G401 (cell line): ENCODE measurements at places on chromosomes 3 and 15.

GRCh38 chr3:128723477-128723876, 2.5 kb upstream of the RAB7A start:
- DNase-seq, result no peak

- DNase-seq, result peak; percentile 57
Observed at GRCh38 chr15:64379216-64379960, 1.9 kb downstream of the PCLAF start.

GRCh38 chr15:69410248-69410874, 3.8 kb upstream of the KIF23 start:
- peak; percentile 73 for DNase-seq

DNA sequence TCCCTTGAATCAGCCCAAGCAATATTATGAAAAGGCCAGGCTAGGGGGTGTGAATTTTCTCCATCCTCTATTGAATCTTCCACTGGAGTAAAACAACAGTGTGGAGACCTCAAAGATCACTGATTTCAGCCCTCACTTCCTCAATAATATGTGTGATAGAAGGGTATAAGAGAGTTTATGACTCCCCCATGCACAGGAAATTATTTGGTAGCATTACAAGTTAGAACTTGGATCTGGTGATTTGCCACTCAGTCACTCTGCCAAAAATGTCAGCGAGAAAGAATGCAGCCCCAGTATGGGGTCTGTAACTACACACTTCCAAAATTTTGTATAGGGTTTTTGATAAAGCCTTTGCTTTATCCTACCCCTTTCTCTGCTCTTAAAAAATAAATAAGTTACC, 81.0 kb upstream of the KCNMB2 start:
- DNase-seq, result no peak

DNA sequence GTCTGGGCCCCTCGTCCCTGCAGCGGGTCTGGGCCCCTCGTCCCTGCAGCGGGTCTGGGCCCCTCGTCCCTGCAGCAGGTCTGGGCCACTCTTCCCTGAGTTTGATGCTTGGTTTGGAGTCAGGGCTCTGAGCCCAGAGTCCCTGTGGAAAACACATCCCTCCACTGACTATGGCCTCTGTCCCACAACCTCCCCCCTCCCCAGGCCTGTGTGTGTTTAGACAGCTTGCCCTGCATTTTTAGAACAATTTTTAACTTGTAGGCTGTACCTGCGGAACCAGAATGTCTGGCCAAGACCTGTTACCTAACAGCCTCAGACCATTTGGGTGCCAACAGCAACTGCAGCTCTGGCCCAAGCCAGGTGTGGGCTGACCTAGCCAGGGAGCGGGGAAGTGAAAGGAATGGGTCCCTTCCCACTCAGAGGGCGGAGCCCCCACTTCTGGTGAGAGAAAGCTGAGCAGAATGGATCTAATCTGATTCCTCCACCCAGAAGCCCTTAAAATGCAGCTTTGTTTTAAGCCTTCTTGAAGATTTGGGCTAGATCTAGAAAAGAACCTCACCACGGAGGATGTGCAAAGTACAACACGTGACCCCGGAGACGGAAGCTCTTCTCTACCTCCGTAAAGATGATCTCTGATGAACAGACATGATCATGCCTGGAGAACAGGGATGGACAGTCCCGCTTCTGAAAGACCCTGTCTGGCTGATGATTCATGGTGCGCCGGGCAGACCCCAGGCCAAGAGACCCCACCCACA, 60.5 kb upstream of the TFRC start:
- no peak for DNase-seq

- no peak for DNase-seq
Observed at GRCh38 chr15:52143873-52144272, 31.3 kb upstream of the BCL2L10 start.

DNA sequence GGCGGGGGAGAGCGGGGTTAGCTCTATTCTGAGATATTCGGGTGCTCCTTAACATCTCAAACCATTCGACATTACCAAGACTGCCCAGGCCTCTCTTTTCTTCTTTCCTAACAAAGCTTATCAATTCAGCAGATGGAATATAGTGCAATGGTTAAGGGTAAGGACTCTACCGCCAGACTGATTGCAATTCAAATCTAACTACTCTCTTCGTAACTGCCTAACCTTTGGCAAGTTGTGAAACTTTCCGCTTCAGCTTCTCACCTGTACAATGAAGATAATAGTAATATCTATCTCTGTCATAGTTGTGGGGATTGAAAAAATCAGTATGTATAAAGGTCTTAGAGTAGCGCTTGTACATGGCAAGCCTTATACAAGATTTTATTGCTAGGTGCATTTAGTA, 972 bp downstream of the UBA5 start:
- peak; percentile 19 for DNase-seq

DNA sequence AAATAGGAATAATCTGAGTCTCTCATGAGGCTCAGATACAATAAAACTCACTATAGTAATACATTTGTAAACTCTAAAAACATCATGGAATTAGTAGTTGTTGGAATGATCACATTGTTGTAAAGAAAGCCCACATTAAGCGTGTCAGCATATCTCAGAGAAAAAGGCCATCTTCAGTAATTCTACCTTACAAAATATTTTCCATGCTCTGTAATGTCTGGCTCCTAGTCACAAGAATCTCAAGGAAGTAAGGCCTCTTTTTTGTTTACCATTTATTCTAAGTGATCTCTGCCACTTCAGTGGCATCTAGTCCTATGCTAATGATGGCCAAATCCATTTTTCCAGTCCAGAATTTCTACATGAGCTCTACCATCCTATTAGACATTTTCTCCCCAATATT, 240.2 kb upstream of the ZNF717 start:
- no peak for DNase-seq

DNA sequence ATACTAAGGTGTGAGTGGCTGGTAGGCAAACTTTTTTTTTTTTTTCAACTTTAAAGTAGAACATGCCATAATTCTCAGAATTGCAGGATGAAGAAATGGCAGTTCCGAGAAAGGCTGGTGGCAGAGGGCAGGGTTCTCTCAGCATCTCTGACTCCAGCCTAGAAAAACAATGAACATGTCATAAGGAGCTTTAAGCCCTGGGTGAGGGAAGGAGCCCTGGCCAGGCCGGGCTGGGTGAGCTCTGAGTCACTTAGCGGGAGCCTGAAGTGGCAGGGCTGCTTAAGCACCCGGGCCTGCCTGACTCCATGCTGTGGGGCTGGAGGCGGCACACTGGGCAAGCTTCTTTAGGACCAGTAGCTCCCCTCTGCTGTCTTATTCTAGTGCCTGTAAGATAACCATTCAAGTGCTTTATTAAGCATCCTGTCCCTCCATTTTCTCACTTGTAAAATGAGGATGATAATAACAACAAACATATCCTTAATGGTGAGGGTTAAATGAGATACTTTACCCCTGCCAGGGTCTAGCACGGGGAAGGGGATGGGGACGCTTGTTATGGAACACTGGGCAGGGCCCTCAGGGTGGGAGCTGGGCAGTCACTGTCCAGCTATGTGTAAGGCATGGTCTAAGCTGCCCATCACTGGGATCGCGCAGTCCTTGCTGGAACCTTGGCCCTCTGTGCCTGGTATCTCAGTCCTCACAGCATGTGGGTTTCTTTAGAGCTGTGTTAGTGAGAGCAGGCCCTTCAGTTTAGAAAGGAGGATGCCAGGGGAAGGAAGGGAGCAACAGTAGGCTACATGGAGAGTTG, 18.4 kb downstream of the SMAD6 start:
- no peak for DNase-seq

GRCh38 chr3:57958642-57959422, 49.4 kb upstream of the FLNB start:
- DNase-seq, result no peak

- DNase-seq, result no peak
Observed at GRCh38 chr15:72751751-72752455, 31.7 kb downstream of the ADPGK start.

- no peak for DNase-seq
Observed at GRCh38 chr15:71131601-71132362, 16.5 kb downstream of the THSD4 start.

DNA sequence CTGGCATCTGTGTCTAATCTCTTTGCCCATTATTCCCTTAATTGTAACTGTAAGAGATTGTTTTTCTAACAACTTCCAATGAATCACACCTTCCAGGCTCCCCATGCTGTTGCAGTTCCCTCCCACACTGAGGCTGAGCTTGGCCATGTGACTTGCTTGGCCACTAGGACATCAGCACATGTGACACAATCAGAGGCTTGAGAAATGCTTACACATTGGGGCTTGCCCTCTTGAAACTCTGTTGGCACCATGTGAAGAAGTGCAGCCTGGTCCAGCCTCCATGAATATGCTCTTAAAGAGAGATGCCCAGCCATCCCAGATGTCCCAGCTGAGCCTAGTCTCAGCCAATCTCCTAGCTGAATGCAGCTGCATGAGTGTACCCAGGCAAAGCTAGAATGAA, 326.8 kb upstream of the SOX2 start:
- DNase-seq, result no peak

GRCh38 chr3:45509038-45509767, 85.3 kb upstream of the LIMD1 start:
- DNase-seq, result peak; percentile 98

GRCh38 chr3:45224824-45225464, 1.1 kb downstream of the TMEM158 start:
- DNase-seq, result peak; percentile 77

GRCh38 chr3:57733790-57734189, 22.3 kb upstream of the SLMAP start:
- no peak for DNase-seq

GRCh38 chr3:177333533-177334520, 136.5 kb upstream of the TBL1XR1 start:
- no peak for DNase-seq

- DNase-seq, result no peak
Observed at GRCh38 chr15:70492240-70493177, 270.8 kb downstream of the UACA start.

DNA sequence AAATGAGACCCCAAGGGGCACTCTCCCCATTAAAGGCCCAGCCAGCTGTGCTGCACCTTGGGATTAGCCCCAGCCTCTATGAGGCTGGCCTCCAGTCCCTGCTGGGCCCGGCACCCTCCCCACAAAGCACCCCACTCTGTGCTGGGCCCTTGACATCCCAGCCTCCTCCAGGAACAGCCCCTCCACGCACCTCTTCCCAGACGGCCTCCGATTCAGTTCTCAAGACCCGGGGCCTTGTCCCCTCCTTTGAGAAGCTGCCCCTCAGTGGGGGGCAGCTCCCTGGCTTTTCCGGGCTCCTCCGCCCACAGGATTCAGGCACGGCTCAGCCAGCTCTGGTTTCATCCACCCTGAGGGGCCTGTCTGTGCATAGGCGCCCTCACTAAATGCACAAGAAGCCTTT, 144.1 kb downstream of the LRRK1 start:
- no peak for DNase-seq

DNA sequence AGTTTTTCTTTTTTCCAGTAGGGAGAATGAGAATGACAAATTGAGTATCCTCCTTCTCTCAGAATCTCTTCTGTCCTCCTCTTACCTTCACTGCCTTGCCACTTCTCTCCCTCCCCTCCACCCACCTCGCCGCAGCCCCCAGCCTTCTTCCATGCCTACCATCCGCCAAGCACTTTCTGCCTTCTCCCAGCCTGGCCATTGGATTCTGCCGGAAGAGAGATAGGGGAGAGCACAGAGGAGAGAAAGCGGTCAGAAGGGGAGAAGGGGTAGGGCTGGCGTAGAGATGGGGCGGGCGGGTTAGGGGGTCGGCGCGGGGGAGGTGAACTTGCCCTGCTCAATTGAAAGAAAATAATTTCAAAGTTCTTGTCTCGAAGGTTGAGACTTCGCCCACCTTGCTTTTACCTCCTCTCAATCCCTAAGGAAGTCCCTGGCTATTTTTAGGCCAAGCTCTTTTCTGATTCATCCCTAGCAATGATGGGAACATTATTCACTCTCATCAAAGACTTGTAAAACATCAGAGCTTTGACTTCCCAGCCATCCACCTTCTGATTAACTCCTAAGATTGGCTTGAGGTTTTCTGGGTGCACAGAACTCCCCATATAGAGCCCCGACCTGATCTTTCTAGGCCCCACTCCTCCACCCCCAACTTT, 811 bp downstream of the C3orf52 start:
- no peak for DNase-seq

- no peak for DNase-seq
Observed at GRCh38 chr3:196737655-196738054, 2.0 kb upstream of the PAK2 start.

DNA sequence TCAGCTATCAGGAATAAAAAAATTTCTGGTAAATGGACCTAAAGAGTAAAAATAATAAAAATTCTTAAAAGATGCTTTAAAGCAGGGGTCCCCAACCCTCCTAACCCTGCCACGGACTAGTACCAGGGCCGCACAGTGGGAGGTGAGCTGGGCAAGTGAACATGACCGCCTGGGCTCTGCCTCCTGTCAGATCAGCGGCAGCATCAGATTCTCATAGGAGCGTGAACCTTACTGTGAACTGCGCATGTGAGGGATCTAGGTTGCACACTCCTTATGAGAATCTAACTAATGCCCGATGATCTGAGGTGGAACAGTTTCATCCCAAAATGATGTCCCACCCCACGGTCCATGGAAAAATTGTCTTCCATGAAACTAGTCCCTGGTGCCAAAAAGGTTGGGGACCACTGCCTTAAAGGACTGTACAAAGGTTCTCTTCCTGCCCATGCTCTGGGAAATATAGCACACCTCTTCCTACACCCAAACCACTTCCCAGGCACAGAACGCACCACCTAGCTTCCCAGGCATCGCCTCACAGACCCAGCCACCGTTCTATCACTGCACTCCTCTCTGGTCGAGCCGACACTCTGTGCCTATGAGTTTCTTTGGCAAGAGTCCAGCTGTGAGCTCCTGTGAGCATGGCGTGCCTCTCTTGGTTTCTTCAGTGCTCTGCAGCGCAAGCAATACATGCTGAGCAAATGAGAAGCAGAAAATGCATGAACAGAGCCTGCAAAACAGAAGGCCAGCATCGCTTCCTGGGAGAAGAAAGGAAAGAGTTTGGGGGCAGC, 104.9 kb downstream of the OCA2 start:
- peak; percentile 75 for DNase-seq

DNA sequence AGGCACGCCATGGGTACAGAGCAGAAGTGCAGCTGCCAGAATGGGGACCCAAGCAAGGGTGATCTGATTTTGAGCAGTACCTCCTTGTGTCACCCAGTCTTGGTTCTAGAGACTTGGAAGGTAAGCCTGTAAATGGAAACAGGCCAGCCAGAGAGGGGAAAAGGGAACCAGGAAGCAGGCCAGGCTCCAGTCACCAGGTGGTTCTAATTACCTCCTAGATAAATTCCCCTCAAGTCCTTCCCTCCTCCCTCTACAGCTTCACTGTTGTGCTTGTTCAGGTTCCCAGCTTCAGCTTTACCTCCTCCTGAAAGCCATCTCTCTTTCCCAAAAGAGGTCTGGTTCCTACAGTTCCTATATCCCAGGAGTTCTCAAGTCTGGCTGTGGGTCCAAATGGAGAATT, 58.8 kb upstream of the SLC7A14 start:
- peak; percentile 84 for DNase-seq
